ENCODE measurements at places on chromosomes 1 and 21.

DNA sequence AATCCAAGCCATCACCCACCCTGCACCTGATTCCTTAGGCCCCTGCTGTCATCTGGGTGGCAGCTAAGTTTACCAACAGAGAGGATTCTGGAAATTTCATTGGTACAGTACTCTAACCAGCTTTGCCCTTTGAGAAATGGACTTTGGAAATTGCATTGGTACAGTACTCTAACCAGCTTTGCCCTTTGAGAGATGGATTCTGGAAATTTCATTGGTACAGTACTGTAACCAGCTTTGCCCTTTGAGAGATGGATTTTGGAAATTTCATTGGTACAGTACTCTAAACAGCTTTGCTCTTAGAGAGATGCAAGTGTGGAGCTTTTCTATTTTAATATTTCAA is 42.5 kb downstream of the MAB21L3 start:
- no peak for DNase-seq

- no peak for DNase-seq
These were observed 631.8 kb downstream of the AJAP1 start for GRCh38 chr1:5286244-5286643.

DNA sequence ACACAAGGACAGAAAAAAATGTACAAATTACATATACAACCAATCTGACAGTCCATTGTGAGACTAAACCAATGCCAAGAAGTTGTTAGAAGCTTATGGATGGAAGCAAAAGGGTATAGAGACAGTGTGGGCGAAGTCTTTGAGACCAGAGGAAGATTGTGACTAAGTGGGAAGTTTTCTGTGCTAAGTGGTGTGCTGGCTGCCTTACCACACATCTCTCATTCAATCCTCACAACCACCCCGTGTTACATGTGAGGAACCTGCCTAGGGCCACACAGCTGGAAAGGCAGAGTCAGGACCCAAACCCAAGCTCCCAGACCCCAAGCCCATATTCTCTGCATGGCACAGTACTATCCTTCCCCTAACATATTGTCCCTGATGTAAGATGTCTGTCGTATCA is 53.5 kb upstream of the DUSP10 start:
- DNase-seq: no peak

DNA sequence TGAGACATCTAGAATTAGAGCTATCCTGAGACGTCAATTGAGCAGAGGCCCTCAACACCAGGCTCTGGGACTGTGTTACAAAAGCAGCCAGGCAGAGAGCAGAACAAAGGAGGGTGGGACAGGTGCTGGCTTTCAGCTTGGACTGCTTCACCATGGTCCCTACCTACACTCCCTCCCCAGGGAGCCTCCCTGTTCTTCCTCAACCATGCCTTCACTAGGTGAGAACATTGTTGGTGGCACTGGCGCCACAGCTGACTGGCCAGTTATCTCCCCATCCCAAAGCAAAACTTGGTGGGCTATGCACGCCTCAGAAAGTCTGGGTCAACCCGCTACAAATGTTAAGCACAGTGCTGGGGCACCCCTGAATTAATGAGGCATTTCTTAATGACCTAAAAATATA is 87.8 kb downstream of the NMNAT2 start:
- DNase-seq: no peak

DNA sequence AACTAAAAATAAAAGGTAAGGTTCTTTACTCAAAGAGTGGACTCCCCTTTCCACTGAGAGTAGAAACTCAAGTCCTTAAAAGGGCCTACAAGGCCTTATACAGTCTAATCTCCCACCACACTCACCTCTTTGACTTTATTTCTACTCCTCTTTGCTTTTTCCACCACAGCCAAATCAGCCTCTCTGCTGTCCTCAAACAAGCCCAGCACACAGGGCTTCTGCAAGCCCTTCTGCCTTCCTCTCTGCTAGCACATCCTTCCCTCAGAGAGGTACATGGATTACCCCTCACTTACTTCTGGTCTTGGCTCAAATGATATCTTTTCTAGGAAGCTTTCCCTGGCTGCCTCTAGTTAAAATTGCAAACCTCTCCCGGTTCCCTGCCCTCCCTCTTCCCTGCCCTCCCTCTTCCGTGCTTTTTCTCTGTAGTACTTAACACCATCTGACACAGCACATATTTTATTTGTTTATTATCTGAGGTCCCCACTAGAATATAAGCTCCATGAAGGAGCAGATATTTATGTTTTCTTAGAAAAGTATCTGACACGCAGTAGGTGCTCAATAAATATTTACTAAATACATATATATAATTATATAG is 1.7 kb downstream of the LYST start:
- DNase-seq: no peak

DNA sequence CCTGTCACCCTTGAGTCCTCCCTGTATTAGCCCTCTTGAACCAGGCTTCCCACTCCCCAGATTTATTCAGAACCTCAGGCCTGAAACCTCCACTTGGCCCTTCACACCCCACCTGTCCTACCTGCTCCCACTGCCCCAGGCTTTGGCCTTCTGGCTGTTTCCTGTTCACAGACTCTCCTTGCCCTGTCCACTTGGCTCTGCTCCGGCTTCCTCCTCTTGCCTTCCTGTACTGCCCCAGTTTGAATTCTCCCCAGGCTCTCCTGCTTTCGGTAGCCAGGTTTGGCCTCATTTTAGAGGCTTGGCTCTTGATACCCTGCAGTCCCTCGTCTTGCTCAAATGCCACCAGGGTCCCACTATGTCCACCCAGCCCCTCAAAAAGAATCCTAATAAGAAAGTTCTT is 385.2 kb downstream of the KCNH1 start:
- no peak for DNase-seq

- DNase-seq: no peak
These were observed 39.3 kb upstream of the AJAP1 start for GRCh38 chr1:4615138-4615470.

DNA sequence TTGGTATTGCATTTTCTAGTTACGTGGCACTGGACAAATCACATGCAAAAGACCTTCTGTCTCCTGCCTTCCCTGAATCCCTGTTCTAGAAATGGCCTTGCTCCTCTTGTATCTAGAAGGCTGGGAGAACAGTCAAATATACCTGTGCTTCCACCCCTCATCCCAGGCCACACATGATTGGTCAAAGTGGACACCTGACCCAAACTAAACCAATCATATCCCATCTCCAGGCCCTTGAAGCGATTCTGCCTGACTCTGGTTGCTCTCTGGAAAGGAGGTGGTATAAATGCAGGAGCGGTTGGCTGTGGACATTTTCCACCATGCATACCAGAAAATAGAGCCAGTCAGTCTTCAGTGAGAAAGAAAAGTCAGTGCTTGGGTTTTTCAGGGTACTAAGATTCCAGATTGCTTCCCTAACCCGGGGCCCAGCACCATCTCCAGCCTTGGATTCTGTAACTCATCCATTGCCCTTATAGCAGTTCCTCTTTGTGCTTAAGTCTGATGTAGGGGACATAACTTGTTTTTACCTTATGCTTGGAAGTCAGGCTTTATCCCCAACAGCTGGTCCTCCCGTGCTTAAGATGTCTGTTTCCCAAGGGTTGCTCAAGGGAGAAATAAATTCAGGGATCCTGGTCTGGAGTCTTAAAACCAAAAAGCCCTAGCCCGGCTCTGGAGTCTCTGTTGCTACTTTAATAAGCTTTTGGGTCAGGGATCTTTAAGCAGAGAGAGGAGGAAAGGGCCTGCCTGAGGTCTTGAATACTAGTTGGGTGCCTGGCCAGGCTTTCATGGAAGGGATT is 7.7 kb upstream of the PHC2 start:
- no peak for DNase-seq

GRCh38 chr21:15775291-15775690 is 45.5 kb downstream of the USP25 start:
- DNase-seq: no peak

DNA sequence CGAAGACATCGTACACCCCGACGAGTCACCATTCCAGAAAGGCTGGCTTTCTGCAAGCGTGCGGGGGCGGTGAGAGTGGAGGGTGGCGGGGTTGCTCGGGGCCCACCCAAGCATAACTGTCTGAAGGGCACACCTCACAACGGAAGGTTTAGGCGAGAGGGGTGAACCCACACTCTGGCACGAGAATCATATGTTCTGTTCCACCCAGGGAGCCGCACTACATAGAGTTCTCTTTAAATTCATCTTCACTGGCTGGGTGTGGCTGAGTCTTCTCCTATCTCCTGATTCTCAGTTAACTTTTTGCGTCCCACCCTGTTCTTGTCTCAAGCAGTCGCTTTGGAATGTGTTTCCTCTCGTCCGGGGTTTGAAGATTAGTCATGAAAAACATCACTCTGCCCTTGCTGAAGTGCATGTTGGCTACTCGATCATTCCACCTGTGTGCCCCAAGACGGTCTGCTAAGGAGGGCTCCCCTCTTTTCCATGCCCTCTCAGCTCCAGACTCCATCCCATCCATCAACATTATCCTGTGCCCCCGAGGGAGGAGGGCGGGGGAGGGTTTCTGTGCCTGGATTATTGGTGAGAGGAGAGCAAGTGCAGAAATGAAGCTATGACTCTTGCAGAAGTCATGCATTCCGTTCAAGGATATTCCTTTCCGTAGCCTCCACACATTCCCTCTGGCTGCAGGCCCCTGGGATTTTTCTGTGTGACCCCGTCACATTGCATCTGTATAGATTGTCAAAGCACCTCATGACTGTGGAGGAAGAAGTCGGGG is 53.5 kb upstream of the CD34 start:
- DNase-seq: no peak

DNA sequence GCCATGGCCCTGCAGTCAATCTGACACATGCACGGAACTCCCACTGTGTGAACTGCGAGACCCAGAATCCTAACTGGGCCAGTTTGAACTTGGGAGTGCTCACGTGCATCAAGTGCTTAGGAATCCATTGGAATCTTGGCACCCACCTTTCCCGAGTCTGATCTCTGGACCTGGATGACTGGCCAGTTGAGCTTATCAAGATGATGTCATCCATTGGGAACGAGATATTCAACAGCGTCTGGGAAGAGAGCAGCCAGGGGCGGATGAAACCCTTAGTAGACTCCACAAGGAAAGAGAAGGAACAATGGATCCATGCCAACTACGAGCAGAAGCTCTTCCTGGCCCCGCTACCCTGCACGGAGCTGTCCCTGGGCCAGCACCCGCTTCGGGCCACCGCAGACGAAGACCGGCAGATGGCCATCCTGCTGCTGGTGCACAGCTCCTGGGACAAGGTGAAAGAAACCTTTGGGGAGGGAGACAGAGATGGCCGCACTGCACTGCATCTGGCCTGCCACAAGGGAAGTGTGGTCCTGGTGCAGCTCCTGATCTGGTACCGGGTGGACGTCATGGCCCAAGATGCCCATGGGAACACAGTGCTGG is 3.1 kb upstream of the TDRD5 start:
- no peak for DNase-seq

- peak; percentile 21 for DNase-seq
These were observed 1.5 kb downstream of the PARP1 start for GRCh38 chr1:226406401-226406881.

GRCh38 chr1:56424744-56425493 is 154.4 kb downstream of the PLPP3 start:
- peak; percentile 62 for DNase-seq

DNA sequence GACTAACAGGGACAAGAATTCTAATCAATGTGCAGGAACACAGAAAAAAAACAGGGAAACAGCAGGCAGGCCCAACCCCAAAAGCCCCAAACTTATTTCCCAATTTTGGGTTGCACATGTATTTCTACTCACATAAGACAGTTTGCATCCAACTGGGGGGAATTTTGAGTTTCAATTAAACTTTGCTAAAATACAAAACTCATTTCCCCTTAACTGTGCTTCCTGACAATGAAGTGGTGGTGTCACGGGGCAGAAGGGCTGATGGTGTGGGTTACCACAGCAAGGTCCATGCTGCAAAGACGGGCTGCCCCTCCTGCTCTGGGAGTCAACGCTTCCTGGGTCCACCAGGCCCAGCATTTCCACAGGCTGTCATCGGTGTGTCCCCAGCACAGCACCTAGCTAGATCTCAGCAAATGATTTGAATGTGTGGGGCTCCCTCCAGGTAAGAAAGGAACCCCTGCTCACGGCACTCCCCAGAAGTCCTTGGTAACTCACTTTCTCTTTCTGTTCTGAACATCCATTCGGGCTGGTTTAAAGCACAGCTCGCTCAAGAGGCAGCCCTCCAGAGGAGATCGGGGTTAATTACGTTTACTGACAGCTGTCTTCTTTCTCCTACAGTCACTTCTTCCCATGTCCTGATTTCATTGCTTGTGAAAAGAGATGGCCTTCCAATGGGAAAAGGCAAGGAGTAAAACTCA is 27.4 kb downstream of the HIVEP3 start:
- peak; percentile 51 for DNase-seq

DNA sequence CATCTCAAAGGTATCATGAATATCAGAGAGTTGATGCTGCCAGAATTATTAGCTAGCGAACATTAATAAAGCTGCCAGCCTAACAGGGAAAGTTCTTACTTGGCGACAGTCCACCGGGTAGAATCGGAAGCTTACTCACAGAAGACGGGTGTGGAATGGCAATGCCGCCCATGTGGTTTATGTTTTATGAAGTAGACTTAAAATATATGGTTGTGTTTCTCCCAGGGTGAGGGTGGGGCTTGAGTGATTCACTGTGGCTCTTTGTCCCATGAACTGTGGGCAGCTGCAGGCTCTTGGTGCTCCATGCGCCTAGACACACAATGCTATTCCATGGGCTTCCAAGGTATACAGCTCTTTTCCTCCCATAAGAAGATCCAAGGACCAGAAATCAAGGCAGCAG is 162.7 kb downstream of the PIGK start:
- DNase-seq: no peak

DNA sequence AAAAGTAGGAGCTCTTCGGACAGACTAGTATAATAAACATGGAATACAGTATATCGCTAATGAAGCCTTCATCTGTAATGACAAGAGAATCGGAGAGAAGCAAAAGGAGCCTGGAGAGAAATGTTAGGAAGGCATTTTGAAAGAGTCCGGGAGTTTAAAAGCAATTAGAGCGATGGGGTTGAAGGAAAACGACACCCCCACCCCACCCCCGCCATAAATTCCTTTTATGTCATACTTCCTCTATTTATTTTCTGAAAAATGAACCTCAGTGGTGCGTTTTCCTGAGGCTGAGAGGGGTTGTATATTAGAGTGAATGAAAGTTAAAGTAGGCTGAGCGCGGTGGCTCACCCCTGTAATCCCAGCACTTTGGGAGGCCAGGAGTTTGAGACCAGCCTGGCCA is 635 bp upstream of the APH1A start:
- DNase-seq: no peak

- no peak for DNase-seq
These were observed 716 bp downstream of the INAVA start for GRCh38 chr1:200895443-200895789.

DNA sequence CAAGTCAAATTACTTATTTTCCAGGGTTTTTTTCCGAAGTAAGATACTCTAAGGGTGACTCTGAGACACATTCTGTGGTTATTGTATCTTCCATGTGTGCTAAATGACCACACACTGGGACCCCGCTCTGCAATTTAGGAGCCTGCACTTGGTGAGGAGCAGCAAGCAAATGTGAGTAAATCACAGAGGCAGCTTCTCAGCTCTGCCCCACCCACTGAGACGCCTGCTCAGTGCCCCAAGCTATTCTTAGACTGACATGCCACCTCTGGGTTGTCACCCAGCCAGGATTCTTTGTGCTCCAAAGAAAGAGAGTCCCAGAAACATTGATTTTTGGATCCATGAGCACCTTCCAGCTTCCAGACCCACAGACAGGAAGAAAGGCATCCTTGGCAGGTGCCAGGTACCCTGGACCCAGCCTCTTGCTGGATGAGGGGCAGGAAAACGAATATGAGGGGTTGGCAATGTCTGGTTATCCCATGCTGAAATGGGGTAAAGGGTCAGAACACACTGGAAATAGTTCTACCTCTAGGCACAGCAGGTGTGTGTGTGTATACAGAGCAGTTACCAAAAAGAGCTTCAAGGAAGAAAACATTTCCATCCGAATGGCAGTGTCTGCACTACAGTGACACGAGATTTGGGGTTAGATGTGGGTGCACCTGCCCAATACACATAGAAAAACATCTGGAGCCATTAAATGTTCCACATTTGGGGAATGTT is 41.2 kb downstream of the TNR start:
- DNase-seq: no peak
